ENCODE measurements at places on chromosomes 7 and 10.

DNA sequence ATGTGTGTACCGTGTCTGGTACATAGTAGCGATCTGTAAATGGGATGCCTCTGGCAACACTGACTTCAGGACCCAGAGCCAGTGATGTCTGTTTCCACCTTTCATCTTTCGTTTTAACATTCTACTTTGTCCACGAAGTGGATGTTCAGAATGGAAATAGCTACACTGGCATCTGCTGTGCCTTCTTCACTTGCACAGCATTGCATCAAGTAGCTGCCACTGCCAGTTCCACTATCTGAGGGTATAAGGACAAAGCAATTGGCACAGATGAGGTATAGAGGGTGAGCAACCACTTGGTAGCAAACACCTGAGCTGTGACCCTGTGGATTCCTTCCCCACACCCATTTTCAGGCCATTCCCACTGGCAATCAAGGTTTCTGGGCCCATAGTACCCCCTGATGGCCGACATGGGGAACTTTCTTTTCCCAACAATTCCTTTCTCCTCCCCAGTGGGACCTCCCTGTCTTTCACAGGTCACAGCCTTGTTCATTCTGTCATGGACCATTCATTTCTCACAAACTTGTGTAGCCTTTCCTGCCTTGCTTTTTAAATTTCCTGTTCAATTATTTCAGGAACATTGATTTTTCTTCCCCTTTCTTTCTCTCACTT lies 4.0 kb downstream of the ITGA8 start:
- no peak for DNase-seq

- DNase-seq: no peak
These were observed 95.7 kb downstream of the CTTNBP2 start for GRCh38 chr7:117777335-117778142.

DNA sequence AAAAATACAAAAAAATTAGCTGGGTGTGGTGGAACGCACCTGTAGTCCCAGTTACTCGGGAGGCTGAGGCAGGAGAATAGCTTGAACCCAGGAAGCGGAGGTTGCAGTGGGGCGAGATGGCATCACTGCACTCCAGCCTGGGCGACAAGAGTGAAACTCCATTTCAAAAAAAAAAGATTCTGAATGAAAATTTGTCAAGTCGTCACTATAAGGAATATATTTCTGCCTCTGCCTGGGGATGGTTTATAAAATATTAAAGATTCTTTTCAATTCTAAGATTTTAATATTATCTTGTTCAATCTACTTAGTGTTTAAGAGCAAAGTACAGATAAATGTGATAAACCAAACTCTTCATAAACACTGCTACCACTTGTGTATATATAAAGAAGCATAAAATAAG lies 147.3 kb downstream of the NRBF2 start:
- no peak for DNase-seq

- DNase-seq: no peak
These were observed 41.8 kb upstream of the COL1A2 start for GRCh38 chr7:94352887-94353286.

- no peak for DNase-seq
These were observed 20.8 kb upstream of the UNC5B start for GRCh38 chr10:71191551-71192076.

GRCh38 chr10:126432507-126432906 lies 44.2 kb upstream of the ADAM12 start:
- no peak for DNase-seq

- no peak for DNase-seq
These were observed 13.7 kb downstream of the KIN start for GRCh38 chr10:7773845-7774801.

DNA sequence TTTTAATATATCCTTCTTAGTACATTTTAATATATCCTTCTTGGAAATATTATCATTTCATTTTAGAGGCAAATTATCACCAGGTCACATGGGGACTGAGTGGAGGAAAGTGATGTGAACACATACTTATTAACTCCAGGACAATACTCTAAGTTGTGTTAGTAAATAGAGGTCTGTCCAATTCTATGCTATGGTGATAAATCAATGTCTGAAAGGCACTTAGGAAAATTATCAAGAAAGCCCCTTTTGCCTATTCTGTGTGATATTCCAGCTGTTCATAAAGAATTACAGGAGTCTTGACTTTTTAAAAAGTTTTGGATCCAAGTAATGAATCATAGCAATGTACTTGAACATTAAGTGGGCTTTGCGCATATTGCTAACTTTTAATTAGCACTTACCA lies 88.5 kb downstream of the THSD7A start:
- DNase-seq: no peak

DNA sequence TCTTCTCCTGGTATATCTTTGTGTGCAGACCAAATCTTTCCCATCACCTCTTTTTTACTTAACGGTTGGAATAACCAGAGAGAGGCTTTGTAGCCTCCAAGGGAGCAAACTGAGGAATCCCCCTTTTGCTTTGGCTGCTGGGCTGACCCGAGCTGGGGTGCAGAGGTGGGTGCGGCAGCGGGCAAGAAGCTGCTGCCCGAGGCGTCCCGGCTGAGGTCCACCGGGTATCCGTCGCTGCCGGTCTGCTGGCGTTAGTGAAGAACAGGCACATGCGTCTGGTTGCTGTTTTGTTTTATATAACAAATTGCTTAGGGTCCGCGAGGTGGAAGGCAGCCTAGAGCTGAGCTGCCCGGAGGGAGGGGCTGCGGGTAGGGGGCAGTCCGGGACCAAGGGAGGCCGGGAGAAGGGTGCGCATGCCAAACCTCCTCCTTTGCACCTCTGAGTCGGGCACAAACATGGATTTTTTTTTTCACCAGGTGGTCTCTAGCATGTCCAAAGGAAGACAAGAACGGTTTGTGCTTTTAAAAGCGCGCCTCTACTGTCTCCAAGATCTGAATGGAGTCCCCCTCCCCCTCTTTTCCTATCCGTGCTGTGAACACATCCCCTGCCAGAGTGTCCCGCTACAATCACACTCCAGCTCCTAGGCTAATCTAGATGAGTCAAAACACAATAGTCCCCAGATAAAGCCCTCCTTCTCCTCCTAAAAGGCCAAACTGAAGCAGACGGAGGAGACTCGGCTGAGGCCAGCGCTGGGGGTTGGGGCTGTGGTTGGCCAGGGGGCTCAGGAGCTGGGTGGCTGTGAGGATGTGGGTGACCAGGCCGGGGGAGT lies 6.8 kb upstream of the GATA3 start:
- no peak for DNase-seq

- DNase-seq: no peak
These were observed 259.9 kb downstream of the FGFR2 start for GRCh38 chr10:121338206-121338980.

- no peak for DNase-seq
These were observed 35.8 kb upstream of the PIP4K2A start for GRCh38 chr10:22750131-22750530.

- no peak for DNase-seq
These were observed 1.7 kb upstream of the CDH23 start for GRCh38 chr10:71394926-71395562.

DNA sequence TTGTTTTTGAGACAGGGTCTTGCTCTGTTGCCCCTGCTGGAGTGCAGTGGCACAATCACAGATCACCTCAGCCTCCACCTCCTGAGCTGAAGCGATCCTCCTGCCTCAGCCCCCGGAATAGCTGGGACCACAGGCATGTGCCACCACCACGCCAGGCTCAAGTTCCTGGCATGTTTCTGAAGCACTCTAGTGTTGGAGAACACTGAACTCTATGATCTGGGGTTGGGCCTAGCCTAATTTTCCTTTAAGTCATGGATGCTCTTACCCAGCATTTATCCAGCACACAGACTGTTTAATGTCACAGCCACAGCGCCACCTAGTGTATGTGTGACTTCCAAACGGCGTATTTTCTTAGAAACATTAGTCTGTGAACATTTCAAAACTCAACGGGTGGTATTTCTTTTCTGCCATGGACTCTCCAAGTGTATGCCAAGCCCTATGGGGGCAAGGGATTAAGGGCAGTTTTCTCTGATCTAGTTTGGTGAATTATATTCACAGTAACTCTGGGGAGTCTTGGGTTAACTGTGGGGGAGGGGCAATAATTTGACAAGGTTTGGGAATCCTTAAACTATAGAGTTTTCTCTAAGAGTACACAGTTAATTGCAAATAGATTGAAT lies 91.8 kb downstream of the CREM start:
- peak; percentile 82 for DNase-seq
